ENCODE measurements at places on chromosomes 5 and 9.

- DNase-seq = no peak
Measured at GRCh38 chr9:132725306-132725705, 55.0 kb downstream of the GTF3C4 start.

- no peak for DNase-seq
Measured at GRCh38 chr5:124628721-124629596, 117.5 kb downstream of the ZNF608 start.

DNA sequence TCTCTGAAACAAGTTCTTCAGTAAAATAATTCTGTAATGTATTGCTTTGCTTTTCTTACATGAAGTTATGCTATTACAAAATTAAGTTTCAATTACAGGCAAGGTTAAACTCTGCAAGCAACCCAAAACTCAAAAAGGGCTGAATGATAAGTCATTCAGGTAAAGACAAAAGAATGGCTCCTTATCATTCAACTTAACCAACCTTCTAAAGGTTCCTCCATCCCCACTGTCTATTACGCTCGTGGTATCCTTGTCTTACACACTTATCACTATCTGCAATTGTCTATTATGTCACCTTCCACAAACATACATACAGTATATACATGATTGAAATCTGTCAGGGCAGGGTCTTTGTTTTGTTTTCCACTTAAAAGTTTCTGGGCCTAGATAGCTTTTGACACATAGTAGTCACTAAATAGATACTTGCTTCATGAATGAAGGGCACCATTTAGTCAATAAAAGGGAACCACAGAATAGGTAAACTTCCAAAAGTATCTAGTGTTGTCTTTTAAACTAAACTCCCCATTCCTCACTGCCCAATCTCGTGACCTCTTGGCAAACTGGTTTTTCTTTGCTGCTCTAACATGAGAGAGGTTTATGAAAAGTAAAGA, 6.9 kb downstream of the RPL37 start:
- no peak for DNase-seq

GRCh38 chr5:100974082-100974481, 71.0 kb upstream of the ST8SIA4 start:
- DNase-seq = no peak

DNA sequence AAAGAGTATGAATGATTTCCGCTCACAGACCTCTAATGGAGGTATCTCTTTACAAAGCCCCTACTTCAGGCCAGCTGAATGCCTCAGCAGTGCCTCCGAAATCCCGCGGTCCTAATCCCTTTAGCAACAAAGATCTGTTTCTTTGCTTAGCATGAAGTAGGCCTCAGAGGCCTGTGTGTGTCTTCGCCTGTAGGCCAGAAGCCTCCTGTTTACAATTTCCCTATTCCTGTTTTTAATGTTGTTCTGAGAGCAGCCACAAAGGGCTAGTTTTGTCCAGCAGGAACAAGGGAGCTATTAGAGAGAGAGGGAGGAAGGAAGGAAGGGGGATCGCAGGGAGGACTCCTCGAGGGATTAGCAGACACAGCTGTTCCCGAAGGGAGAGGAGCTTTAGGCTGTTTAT, 166.4 kb upstream of the SPRY4 start:
- DNase-seq = no peak

DNA sequence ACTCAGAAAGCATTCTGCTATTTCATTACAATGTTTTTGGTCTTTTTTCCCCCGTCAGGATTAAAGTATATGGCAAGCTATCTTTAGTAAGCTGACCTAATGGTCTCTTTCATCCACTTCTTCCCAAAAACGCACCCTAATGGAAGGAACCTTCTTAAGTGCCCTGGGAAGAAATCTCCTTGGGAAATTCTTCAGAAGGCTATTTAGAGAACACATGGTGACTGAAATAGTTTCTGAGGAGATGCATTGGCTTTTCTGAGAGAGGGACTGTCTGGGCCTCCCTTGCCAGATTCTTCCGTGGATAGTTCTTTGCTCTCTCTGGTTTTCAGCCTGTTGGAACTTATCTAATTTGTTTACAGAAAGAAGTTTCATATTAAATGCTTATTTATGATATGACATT, 524.1 kb upstream of the MEF2C start:
- no peak for DNase-seq

DNA sequence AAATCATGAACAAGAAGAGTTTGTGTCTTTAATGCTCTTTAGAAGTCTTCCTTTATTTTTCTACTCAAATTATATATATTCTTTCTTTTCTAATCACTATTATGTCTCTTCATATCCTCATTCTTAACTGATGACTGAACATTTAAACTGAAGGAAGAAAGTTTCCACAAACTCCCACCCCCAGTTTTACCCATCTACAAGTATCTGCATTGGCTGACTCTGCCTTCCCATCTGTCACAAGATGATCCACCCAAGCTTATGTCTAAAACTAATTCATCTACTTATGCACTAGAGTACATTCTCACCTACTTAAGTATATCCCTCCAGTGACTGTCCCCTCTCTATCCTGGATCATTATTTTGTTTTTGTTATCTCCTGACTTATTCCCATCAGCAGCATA, 344.5 kb downstream of the PRR16 start:
- DNase-seq = no peak

DNA sequence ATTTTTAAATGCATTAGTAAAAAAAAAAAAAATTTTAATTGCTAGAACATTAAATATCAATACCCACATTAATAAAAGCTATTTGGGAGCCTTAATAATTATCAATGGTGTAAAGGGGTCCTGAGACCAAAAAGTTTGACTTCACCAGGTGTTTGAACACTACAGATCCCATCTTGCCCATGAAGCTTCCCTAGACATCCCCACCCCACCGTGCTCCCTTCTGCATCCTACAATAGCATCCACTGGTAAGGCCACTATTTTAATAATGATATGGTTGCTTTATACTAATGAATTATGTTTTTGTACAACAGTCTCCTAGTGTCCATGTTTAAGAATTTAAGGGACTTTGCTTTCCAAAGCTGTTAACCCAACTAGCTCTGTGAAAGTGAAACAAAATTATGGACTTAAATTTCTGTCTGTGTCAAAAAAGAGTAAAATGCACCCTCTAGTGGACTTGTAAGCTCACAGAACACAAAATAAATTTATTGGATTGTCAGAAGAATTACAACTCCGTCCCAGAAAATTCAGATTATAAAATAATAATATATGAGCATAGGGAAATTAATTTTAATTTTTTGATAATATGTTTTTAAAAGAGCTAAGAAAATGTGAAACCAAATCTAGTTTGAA, 76.0 kb downstream of the ARL15 start:
- no peak for DNase-seq

GRCh38 chr5:155833287-155833686, 493.7 kb upstream of the SGCD start:
- no peak for DNase-seq

All from stimulated activated CD8-positive, alpha-beta memory T cell treated with anti-CD3 and anti-CD28 coated beads, Interleukin-2, amount 100 ng/mL, for 48 hours (primary cell).